ENCODE measurements at places on chromosomes 13 and 19.

- no peak for DNase-seq
Measured at GRCh38 chr13:95624020-95624419, 20.5 kb downstream of the DZIP1 start.

DNA sequence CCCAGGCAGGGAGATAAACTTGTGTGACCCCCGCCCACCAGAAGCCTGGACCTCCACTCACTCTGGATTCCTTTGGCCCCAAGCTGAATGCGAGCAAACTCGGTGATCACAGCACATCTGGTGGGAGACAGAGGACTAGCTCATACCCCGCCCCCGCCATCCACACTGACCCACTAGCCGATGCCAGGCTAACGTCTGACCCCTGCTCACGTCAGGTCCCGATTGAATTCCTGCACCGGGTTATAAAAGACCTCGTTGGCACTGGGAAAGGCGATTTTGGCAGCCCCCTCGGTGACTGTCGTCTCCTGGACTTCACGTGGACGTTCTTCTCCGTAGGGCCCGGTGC, 631 bp downstream of the TRMT1 start:
- DNase-seq, result no peak

GRCh38 chr19:48455908-48456562, 661 bp downstream of the KCNJ14 start:
- no peak for DNase-seq

DNA sequence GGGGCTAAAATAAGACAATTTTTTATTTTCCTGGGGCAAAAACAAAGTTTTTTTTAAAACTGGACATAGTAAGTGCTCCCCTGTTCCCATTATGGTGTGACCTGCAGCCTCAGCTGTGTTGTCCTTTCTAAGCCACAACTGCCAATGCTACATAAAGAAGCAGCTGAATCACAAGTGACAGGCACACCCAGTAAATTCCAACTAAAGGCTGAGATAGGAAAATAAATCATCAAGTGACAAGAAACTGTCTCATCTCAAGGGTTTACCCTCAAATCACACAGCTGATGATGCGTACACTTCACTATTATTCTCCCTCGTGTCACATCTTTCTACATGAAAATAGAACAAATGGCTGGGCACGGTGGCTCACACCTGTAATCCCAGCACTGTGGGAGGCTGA, 28.7 kb downstream of the STK24 start:
- DNase-seq, result no peak

- no peak for DNase-seq
Measured at GRCh38 chr13:107767119-107767518, 448.2 kb downstream of the LIG4 start.

DNA sequence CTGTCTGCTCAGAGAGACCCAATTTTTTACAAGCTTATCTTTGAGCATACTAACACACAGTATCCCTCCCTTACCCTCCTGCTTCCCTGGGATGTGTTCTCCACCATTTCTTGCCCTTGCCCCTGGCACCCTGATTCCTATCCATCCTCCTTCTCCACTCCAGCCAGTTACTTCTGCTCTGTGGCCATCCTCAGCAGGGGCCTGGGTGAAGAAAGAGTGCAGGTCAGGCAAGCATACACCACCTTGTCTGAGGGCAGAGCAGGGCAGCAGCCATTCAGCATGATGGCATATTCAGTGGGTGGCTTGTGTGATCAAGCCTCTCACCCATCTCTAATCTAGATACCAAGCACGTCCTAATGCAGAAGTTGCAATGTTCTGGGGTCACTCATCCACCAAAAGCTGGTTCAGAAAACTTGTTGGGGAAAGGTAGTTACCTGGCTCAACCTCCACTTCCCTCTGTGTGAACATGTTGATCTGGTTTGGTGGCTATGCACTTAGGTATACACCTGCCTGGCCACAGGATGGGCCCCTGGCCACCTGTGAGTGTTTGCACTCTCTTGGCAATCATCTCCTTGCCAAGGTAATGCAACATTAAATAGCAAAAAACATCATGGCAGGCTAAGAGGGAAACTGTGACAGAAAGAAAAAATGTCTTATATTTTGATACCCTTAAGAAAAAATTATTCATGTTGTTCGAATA, 900.3 kb upstream of the MIR17HG start:
- no peak for DNase-seq

- DNase-seq, result no peak
Measured at GRCh38 chr13:100433475-100433874, 155.1 kb downstream of the GGACT start.

DNA sequence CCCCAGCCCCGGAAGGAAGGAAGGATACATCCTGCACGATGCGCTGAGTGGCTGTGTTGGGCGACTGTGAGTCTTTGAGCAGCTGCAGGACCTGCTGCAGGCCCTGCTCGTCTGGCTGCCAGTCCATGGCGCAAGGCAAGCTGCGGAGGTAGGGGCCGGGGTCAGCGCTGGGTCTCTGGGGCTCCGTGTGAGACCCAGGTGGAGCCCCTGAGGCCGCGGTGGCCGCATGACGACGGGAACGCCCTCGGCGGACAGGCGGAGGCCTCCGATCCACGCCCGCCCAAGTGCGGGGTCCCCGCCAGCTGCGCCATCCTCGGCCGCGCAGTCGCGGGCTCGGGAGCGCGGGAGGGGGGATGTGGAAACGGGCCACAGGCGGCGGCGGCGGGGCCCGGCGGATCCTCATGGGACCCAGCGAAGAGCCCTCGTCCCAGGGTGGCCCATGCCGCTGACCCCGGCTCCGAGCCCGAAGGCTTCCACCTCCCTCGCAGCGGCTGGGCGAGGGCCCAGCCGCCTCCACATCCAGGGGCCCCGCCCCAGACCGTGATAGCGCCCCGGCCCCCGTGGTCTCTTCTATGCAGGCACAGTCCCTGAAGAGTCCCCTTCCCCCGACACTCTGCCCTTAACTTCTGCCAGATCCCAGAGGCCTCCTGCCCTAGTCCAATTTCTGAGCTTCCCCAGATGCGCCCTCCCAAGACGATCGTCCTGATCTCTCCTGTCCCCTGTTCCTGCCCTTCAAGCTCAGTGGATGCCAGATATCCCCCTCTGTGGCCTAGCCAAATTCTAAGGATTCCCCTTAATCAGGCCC, 2.7 kb downstream of the TNPO2 start:
- no peak for DNase-seq

DNA sequence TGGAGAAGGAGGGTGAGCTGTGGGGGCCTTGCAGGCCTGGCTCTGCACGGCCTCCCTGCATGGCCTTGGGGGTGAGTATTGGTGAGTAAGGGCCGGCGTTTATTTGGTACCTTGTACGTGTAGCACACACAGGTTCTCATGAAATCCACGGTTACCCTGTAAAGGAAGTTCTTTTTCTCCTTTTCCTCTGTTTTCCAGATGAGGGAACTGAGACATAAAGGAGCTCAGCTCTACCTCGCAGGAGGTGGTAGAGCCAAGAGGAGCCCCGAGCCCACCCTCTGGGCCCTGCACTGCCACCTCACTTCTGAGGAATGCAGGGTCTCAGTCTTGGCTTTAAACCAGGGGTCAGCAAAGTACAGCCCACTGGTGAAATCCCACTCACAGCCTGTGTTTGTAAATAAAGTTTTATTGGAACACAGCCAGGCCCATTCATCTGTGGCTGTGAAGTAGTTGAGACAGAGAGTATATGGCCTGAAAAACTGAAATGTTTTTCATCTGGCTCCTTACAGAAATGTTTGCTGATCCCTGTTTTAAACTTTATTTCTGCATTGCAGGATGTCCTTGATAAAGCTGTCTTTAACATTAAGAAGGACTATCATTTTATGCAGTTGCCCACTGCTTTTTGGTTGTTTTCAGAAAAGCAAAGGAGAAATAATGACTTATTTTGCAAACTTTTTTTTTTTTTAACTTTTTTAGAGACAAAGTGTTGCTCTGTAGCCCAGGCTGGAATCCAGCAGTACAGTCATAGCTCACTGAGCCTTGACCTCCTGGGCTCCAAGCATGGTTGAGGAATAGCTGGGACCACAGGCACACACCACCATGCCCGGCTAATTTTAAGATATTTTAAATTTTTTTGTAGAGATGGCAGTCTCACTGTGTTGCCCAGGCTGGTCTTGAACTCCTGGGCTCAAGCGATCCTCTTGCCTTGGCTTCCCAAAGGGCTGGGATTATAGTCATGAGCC, 6.4 kb downstream of the EPN1 start:
- no peak for DNase-seq

DNA sequence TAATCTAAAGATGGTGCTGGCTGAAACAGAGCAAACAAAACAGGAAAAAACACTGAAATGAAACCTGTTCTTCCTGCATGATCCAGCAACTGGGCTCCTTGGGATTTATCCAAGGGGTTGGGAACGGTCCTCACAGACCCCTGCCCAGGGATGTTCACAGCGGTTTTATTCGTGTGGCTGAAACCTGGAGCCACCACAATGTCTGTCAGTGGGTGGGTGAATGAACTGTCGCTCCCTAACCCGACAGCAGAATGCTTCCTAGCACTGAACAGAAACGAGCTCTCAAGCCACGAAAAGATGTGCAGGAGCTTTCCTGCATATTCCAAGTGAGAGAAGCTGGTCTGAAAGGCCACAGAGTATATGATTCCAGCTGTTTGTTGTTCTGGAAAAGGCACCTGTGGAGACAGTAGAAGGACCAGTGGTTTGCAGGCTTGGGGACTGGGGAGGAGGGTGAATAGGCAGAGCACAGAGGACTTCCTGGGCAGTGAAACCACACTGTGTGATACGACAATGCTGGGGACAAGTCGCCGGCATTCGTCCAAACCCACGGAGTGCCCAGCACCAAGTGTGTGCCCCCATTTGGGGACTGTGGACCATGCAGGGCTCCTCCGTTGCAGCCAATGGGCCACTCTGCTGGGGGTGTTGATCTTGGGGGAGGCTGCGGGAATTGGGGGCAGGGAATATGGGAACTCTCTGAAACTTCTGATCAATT, 73.9 kb downstream of the TEX29 start:
- DNase-seq, result no peak

GRCh38 chr13:85508683-85509329, 290.4 kb downstream of the SLITRK6 start:
- DNase-seq, result no peak

GRCh38 chr19:43468354-43469159, 3.1 kb upstream of the LYPD3 start:
- DNase-seq, result no peak

DNA sequence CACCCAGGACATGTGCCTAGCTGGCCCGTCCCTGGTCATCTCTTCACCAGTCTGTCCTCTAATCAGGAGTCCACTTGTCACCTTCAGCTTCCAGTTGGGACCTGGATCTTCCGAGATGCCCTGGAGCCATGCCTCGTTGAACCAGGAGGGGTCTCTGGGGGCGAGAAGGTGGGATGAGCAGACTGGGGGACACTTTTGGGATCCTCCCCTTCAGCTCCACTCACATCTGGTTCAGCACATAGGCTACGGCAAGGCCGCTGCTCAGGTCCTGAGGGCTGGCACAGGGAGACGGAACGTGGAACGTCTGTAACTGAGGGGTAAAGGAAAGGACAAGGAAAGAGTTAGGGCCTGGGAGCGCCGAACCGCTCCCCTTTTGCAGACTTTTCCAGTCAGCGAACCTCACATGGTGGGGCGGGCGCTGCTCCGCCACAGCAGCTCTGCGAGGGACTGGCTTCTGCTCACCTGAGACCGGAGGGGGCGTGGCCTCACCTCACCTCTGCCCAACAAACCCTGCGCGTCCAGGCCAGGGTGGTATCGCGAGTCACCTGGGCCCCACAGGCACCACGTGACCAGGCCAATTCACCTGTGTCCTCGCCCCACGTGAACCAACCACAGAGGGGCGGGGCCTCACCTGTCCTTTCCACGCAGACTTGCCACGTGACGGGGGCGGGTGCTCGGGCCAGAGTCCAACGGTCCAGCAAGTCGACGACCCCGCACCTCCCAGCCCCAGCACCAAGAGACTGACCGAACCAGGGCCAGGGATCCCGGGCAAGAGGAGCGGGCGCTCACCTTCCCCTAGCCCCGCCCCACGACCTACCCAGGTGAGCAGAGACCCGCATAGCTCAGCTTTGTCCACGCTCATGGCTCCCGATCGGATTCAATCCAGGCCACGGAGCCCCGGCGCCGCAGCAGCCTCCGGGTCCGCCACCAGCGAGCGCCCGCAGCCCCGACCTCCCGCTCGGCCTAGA, at the start of gene HOOK2:
Gene HOOK2, minus strand, starts transcription at position 965 of the 968 bp plus-strand sequence. Its CDS starts 103 bp downstream, at position 862.
- no peak for DNase-seq

- no peak for DNase-seq
Measured at GRCh38 chr19:10681658-10682057, 19.6 kb upstream of the QTRT1 start.

DNA sequence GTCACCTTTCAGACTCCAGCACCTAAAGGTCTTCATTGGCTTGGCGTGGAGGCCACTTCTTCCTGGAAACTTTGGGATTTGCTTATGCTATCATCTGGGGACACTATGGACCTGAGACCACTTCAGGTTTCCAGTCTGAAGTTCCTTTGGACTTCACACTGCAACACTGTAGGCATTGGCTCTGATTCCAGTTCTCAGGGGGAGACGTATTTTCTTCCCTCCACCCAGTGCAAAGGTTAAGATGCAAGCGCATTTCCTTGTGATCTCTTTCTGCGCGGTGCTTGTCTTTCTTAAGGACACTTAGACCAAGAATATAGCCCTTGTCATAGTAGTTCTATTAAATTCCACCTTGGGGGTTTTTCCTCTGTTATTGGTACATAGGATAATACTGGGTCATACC, 299.8 kb downstream of the TSHZ3 start:
- no peak for DNase-seq

- no peak for DNase-seq
Measured at GRCh38 chr19:53671663-53672062, 39.9 kb downstream of the DPRX start.

- DNase-seq, result no peak
Measured at GRCh38 chr19:15640294-15640903, at the start of gene CYP4F3. Gene CYP4F3 (plus strand): TSS chr19:15640897. CDS start chr19:15641416, 519 bp downstream.

- no peak for DNase-seq
Measured at GRCh38 chr19:38321646-38322196, 2.1 kb downstream of the KCNK6 start.

- DNase-seq, result no peak
Measured at GRCh38 chr19:13579388-13580060, 73.2 kb upstream of the CACNA1A start.

- DNase-seq, result no peak
Measured at GRCh38 chr13:22121146-22121739, 450.4 kb downstream of the FGF9 start.

DNA sequence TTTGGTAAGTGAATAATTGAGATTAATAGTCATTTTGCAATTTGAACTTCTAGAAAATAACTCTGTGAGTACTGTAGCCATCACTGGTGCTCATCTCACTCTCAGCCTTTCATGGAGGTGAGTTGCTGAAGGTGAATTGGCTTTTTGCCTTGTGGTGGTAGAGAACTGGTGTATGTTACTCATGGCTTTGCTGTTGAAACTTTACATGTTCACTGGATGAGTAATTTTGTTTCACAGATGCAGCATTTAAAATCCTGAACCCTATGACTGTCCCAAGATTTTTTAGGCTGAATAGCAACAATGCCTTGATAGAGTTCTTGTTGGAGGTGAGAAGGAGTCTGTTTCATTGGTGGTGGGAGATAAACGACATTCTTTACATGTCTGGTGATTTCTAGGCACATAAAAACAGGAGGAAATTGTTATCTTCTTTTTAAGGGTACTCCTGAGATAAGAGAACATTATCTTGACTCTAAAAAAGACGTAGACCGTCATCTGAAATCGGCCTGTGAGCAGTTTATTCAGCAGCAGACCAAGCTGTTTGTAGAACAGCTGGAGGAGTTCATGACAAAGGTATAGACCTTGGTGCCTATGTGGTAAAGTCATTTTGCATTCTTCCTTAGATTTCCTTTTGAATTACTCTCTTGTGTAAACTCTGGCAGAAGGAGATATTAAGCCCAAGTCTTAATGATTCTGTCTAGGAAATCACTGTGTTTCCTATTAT, 53.9 kb downstream of the COG3 start:
- DNase-seq, result no peak
